ENCODE measurements at places on chromosomes 5 and 9.

GRCh38 chr5:100872408-100873190 is 30.5 kb downstream of the ST8SIA4 start:
- DNase-seq, result no peak

DNA sequence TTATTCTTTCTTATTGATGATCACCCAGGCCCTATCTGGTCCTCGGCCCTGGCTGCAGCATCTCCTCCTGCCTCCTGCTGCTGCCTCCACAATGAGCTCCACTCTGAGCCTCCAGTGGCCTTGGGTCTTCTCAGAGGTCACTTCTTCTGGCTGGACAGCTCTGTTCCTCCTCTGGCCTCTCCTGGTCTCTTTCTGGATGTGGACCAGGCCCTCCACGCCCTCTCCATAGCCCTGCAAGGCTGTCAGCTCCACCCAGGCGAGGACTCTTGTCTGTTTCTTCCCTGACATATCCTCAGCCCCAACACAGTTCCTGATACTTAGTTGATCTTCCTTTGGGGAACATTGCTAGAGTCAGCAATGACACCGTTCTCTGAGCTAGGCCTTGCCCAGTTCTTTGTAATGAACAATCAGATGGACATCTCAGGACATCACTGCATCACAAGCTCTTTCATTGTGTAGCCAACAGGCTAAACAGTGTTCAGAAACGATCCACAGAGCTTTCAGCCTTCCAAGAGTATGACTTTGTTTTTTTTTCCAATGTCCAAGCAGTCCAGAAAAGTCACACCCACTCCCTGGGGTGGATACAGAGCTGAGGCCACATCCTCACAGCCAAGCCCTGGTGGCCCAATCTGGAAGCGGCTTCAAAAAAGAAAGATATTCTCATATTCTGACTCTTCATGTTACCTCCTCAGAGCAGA is 62.5 kb upstream of the DNAH5 start:
- no peak for DNase-seq

DNA sequence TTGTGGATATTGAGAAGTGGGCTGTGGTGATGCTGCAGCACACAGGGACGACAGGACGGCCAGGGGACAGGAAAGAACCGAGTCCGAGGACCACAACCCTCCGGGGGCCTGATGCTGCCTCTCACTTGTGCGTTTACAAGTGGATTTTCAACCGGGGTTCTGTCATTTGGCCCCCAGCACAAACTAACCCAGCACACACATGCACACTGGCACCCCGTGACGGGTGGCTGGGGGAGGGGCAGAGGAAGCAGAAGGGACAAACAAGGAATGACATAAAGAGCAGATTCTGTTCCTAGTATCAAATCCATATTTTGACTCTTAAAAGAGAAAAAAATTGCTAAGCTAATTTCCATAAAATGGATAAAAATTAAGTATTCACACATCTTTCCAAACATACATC is 18.3 kb upstream of the ZFYVE16 start:
- no peak for DNase-seq

- DNase-seq, result no peak
These were observed 115.2 kb upstream of the CDH12 start for GRCh38 chr5:22968386-22968785.

- no peak for DNase-seq
These were observed 655.2 kb upstream of the FAM174A start for GRCh38 chr5:99879791-99880511.

GRCh38 chr5:172361566-172362238 is 78.1 kb upstream of the UBTD2 start:
- no peak for DNase-seq

DNA sequence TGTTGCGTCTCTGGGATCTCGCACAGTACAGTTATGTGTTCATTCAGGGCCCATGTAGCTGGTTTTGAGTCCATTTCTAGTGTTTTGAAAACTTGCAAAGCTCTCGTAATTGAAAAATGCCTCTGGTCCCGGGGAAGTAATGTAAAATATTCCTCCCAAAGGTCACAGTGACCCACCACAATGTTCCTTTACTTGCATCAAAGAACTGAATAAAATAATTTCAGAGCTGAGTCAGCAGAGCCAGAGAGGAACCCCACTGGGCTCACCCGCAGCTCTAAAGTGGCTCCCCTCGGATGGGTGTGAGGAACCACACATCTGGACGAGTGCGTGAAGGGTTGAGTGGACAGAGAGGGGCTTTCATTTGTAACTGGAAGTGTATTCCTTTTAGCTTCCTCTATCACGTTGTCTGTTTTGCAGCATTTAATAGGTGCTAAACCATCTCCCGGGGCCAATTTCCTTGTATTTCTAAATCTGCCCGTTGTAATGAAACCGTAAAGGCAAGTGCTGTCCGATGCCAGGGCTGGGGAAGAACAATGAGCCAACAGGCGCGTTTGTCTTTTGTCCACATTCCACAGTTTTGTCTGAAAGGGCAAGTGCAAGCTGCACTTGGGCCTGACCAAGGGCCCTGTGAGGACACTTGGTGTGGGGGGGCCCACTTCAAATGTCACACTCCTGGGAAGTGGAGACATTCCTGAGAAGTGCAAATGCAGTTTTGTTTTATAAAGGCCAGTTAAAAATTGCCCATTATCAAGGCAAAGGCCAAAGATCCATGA is 29.9 kb downstream of the COL5A1 start:
- no peak for DNase-seq

GRCh38 chr9:93257808-93258331 is 73.9 kb downstream of the WNK2 start:
- DNase-seq, result no peak

- no peak for DNase-seq
These were observed 42.8 kb downstream of the SPEF2 start for GRCh38 chr5:35660451-35660850.

- no peak for DNase-seq
These were observed 368.8 kb upstream of the SPATA31A5 start for GRCh38 chr9:60545346-60545877.

GRCh38 chr5:132504746-132505145 is 14.2 kb upstream of the IRF1 start:
- DNase-seq, result no peak

- no peak for DNase-seq
These were observed 33.9 kb downstream of the SH3TC2 start for GRCh38 chr5:149028984-149029383.

DNA sequence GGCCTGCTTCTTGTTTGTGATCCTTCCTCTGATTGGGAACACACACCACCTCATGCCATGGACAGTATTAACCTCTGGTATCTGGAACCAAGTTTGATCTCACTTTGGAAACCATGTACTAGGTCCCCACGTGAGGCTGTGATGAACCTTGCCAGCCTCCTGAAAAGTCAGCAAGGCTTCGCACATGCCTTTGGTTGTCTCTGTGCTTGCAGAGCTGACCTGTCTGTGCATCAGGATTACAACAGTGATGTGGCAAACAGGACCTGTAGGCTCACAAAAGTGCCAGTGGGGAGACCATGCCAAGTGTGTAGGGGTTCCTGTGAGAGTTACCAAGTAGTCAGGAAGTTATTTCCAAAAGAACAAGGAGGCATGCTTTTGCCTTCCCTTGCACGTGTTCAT is 1.4 kb downstream of the ACO1 start:
- DNase-seq, result no peak

DNA sequence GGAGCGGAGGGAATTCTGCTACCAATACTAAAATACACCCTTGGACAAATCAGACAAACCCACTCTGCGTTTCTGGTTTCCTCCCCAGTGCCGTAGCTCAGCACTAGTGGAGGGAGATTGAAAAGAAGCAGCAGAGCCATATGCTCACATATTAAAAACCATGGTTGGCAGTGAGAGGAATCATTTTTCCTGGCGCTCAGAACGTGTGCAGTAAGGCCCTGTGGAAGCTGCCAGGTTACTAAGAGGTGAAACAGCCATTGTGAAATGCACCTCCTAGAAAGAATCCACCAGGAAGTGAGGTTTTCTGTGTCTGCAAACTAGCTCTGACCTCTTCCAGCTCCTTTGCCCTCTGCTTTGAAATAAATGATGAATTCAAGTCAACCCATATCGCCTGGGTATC is 177.2 kb downstream of the ERCC6L2 start:
- no peak for DNase-seq

DNA sequence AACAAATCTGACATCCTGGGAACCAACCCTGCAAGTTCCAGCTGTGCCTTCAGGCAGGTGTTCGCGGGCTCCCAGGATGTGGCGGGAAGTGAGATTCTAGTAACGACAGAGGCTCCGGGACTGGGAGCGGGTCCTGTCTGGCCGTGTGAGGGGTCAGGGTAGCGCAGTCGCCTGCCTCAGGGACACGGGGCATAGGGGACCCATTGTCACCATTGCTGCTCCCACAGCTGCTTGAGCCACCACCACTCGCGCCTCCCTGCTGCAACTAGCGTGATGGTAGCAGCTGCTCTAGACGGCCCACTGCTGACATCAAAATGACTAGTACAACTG is 468.5 kb downstream of the CDH9 start:
- DNase-seq, result no peak
